NCI-H1092 treated with DMSO at 0.1 percent for 48 hours (cell line): ENCODE measurements at places on chromosomes 5 and 9.

- peak; percentile 11 for DNase-seq
Measured at GRCh38 chr9:126965541-126966428, 51.2 kb downstream of the RALGPS1 start.

- DNase-seq, result no peak
Measured at GRCh38 chr5:135217669-135218485, 181.2 kb downstream of the MACROH2A1 start.

DNA sequence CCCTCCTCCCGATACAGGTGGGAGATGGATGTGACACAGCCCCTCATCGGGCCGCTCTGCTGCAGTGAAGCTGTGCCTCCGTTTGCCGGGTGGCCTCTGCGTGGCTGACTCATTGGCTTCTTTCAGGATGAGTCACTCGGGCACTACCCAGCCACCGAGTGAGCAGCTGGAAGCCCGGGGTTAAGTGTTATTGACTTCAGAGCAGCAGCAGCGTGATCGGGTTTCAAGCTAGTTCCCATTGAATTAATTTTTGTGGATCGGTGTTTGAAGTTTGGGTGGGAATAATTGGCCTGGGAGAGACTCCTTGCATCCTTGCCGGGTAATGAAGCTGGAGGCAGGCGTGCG, 266.4 kb upstream of the IRX4 start:
- peak; percentile 85 for DNase-seq

GRCh38 chr5:132263548-132264261, 6.2 kb downstream of the PDLIM4 start:
- DNase-seq, result no peak

DNA sequence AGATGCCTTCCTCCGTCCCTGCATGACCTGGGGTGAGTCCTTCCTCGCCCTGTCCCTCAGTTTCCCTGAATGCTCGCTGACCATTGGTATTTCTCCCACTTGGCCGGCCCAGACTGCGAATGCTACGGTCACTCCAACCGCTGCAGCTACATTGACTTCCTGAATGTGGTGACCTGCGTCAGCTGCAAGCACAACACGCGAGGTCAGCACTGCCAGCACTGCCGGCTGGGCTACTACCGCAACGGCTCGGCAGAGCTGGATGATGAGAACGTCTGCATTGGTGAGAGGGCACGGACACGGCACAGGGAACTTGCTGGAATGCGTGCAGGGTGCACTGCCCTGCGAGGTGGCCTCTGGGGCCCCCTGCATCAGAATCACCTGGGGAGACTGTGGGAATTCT, 77.1 kb downstream of the NTNG2 start:
- DNase-seq, result no peak

DNA sequence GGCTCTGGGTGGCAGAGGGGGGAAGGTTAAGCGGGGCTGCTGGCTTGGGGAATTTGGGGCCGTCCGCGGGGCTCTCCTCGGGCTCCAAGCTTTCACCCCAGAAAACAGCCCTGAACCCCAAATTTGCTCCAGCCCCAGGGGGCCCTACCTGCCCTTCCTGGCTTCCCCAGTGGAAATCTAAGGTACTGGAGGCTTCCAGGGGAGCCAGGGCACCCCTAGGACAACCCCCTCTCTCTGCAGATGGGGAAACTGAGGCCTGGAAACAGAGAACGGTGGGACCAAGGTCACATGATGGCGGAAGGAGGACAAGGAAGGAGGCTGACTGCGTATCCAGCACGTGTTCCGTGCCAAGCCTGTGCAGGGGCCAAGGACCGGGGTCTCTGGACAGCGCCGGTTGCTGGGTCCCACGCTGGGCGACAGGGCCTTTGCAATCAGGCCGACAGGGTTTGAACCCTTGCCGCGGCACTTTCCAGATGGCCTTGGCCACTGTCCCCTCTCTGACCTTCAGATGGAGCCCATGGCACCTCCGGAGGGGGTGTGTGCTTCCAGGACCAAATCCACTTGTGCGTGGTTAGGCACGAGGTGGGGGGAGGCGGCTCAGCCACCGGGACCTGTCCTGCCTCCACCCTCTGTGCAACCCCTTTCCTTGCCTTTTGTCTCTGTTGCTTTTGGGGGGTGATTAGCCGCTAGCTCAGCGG, 183.1 kb downstream of the C9orf50 start:
- peak; percentile 16 for DNase-seq

DNA sequence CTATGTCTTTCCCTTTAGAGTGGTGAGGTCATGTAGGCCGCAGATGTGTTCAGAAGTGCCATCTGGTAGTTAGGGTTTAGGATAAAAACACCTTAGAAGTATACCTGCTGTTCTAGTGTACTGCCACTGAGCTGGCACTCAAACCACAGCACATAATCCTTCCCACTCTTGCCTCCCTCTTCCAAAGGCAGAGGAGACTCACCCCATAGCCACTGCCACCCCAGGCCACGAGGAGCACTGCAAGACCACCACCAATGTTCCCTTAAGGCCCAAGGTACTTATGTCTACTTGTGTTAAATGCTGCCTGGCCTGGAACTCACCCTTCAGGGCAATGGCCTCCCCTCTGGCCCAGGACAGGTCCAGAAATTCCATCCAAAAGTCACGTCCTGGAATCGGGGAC, 379.5 kb upstream of the EDIL3 start:
- DNase-seq, result no peak

DNA sequence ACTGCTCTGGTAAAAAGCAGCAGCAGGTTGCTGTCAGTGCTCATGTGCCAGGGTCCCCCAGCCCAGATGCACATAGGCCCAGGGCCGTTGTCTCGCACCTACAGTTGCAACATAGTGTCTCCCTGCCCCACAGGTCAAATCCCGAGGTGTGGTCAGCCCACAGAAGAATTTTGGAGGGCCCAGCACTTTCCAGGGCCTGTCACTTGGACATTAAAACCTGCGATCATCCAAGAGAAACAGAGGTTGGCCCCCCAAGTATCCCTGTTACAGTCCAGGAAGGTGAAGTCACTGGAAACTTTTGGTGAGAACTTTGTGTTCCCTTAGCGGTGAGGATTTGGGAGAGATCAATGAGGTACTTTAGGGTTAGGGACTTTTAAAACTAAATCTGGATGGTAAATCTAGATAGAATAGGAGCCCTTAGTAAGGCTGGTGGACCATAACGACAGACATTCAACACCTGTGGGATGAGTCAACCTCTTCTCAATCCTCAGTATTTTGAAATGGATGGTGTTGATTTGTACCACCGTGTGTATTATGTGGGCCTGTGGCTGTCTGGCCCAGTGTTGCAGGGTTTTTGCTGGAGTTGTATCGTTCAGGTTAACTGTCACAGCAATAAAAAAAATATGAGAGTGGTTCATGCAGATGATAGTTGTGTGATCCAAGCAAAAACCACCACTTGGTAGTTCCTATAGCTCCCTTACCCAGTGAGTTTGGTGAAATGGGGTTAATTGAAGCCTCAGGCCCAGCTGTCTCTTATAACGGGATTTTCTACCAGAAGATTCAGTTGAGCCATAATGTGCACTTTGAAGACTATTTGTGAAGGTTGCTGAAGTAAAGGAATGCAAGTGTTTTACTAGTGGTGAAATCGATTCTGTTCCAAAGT, 19.2 kb downstream of the OR2S2 start:
- DNase-seq, result no peak

GRCh38 chr9:109771087-109771486, 8.9 kb upstream of the PALM2AKAP2 start:
- no peak for DNase-seq

GRCh38 chr9:109181284-109181683, 14.2 kb upstream of the FRRS1L start:
- no peak for DNase-seq

GRCh38 chr9:14434158-14434504, 120.2 kb upstream of the NFIB start:
- DNase-seq, result no peak

GRCh38 chr5:62662521-62662920, 83.9 kb downstream of the LRRC70 start:
- no peak for DNase-seq

- no peak for DNase-seq
Measured at GRCh38 chr5:132491368-132492364, 1.1 kb upstream of the IRF1 start.

GRCh38 chr5:15606197-15606596, 106.2 kb downstream of the FBXL7 start:
- DNase-seq, result no peak

GRCh38 chr5:60020457-60020856, 126.9 kb upstream of the PDE4D start:
- no peak for DNase-seq

GRCh38 chr9:129454467-129455067, 166.3 kb downstream of the C9orf50 start:
- DNase-seq, result no peak

DNA sequence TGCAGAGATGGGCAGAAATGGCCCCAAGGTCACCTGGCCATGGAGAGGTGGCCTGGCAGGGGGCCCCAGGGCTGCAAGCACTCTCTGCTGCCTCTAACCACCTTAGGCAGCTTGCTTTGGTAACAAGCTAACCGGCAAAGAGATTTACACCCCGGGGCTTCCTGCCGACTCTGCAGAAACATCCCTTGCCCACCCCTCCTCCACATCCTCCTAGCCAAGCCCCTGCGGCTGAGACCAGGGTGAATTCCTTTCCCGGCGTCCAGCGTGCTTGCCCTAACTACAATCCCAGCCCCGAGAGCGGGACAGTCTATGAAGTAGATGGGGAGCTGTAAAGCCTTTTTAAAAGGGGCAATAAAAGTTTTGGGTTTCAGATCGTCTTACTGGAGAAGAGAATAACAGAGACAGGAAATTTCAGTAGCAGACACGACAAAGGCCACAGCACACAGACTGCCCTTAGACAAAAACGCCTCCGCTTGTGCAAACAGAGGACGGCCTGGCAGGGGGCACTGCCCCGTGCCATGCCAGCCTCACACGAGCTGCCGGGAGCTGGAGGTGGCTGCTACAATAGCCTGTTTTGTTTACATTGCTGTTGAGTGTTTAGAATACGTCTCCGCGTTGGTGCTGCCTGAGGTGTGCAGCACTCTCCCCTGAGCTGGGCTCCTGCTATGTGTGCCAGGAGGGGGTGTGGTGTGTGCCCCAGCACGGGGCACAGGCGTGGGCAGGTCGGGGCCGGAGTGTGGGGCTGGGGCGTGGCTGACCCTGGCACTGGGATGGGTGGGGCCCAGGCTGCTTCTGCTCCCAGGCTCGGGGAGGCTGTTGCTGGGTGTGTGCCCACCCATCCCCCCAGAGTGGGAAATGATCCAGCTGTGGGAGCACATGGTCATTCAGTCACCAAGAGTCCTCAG, 15.3 kb downstream of the MYMK start:
- peak; percentile 96 for DNase-seq

GRCh38 chr9:8267636-8268035, 468.1 kb upstream of the DMAC1 start:
- no peak for DNase-seq

DNA sequence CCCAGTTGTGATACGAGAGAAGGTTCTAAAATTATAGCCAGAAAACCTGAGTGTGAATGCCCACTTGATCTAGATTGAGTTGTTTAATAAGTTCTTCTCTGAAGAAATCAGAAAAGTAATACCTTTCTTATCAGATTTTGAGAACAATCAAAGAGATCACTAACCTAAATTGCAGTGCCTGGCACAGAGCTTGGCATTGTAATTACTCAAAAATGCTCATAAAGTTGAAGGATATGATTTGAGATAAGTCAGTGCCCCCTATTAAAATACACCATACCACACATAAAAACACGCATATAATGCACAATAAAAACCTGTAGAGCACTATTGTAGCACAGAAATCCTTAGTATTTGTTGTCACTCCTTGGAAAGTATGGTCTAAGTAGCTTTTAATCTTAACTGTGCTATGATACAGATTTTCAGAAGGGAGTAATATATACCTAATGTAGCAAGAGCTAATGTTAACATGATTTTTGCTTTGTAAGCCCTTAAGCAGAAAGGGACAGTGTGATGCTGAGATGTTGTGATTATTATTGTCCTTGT, 257.5 kb upstream of the CDH18 start:
- DNase-seq, result no peak

GRCh38 chr5:150485693-150486401, 22.1 kb upstream of the NDST1 start:
- peak; percentile 32 for DNase-seq

DNA sequence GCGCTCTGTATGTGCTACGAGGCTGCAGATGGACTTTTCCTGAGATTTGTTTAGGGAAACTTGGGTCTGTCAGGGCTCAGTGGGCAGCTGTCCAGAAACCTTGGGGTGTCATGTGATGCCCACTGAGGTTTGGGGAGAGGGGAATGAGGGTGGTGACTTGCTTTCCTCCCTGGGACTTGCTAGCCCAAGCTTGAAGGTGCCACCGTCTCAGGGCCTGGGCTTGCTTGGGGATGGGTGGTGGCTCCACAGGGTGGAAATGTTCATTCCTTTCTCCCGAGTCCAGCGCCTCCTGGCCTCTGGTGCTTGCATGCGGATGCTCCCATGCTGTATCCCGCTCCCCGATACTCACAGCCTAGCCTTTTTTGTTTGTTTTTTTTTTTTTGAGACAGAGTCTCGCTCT, 33.3 kb downstream of the ZNF618 start:
- DNase-seq, result no peak

DNA sequence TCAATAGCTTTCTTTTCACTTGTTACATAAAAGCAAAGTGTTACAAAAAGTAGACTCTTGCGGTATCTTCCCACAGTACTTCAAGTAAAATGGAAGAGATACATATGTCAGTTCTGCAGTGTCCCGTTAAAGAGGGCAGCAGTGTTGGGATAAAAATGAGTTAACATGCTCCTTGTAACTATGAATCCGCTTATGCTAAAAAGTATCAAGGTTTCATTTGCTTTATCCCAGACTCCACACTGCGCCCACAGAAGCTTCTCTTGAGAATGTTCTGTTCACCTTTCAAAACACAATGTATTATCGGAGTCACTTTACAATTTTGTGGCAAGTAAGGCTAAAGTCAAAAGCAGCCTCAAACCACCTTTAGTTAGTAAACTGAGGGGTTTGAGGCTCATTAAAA, 790 bp downstream of the PTAR1 start:
- peak; percentile 39 for DNase-seq

DNA sequence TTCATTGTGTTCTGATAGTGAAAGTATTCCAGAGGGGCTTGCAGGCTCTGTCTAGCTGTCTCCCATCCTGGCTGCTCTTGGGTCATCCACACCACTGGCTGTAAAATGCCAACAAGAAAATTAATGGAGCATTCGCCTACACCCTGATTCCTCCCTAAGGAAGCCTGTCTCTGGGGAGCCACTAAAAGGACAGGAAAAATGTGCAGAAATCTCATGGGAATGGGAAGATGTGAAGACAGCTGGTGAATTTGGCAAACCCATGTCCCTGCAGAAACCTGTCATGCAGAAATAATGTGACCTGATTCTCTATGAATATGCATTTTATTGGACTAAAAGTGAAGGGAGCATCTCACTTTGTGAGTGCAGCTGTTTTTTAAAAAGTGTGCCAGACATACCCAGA, 265.6 kb downstream of the TUSC1 start:
- DNase-seq, result no peak

- DNase-seq, result no peak
Measured at GRCh38 chr9:24698881-24699518, 153.3 kb upstream of the IZUMO3 start.

DNA sequence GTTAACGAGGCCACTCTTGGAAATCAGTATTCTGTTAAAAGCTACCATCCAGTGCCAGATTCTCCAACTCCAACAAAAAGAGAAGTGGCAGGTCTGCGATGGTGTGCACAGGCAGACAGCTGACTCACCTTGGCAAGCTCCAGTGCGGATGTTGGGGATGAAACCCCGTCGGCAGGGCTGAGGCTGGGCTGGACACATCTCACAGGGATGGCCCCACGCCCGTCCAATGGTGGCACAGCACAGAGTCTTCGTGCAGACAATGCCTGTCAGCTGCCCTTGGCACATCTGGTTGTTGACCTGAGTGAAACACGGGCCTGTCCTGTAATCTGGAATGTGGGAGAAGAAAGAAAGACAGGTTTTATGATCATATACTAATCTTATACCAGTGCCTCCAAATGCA, 73.4 kb downstream of the FBN2 start:
- DNase-seq, result no peak

- DNase-seq, result no peak
Measured at GRCh38 chr9:117359910-117360309, 54.9 kb downstream of the ASTN2 start.
